ENCODE measurements at places on chromosomes 5 and 9.

DNA sequence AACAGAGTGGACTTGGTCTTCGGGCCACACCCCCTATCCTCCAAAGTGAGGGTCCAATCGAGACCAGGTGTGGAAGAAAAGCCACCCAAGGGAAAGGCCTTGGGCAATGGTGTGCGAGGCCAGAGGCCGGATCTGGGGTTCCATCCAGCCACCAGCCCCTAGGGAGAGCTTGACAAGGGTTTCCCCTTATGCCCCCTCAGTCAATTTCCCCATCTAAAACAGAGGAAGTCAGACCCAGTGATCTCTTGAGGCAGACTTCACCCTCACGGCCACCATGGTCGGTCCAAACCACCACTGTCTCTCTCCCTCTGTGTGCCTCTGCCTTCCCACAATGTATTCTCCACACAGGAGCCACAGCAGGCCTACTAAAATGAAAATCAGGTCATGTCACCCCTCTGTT, 82.9 kb downstream of the C5orf15 start:
- DNase-seq, result no peak

- DNase-seq, result no peak
These were observed 168.7 kb downstream of the XRCC4 start for GRCh38 chr5:83246071-83246470.

GRCh38 chr5:54537725-54538124, 20.2 kb downstream of the SNX18 start:
- DNase-seq, result no peak

GRCh38 chr5:120456006-120456405, 8.1 kb upstream of the PRR16 start:
- DNase-seq, result no peak

GRCh38 chr9:87667164-87667738, 58.7 kb upstream of the CTSL start:
- DNase-seq, result no peak

GRCh38 chr9:37976714-37977477, 73.0 kb upstream of the SLC25A51 start:
- DNase-seq, result no peak

- DNase-seq, result no peak
These were observed 30.4 kb downstream of the HMGCR start for GRCh38 chr5:75367401-75367800.

DNA sequence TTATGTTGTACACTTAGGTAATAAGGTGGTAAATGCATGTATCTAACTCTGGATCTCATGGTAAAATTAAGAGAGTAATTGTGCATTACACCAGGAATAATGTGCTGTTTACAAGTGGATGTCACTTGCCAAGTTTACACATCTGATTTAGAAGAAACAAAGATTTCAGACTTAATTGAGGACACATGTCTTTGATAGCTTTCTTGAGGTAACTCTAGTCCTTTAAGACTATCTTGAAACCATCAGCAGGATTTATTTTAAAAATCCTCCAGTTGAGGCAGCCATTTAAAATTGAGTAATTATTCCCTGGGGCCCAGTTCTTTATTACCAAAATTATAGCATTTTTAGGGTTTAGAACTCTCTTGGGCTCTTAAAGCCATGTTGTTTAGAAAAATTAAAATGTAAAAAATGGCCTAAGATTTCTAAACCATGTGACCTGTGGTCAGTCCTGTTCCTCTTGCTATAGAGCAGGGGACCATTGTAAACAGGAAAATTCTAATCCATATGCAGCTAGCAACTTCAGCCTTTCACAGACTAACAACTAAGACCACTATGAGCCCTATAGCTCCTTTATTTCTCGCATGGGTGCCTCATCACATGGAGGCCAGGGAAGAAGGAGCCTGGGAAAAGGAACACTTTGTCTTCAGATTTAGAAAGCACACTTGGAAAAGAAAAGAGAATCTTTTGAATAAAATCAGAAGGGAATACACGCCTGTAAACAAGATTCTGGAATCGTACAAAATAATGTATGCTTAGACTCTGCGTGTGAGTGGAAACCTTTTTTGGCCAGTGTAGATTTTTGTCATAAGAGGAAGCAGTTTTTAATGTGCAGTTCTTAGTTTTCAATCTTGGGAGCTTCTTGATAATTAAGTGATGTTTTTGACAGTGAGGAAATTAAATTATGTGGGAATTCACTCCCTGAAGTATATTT, 71.2 kb downstream of the ZSWIM6 start:
- no peak for DNase-seq

GRCh38 chr9:73683862-73684591, 532.4 kb downstream of the ANXA1 start:
- DNase-seq, result no peak

DNA sequence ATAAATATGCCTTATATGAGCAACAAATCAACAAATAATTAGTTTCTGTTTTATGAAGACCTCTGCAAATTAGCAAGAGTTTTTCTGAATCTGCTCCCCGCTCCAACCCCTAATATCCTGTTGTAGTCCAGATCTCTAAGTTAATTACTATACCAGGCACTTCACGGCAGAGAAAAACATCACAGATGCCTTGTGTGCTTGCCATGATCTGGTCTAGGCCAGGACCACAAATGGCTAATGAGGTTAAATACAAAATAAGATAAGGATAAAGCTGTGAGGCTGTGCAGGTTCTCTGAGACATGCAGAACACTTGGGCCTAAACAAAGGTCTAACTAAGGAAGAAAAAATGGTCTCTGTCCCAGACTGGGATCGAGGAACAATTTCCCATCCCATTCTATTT, 150.8 kb downstream of the SLIT3 start:
- DNase-seq, result no peak

- DNase-seq, result no peak
These were observed 205.1 kb downstream of the NTRK2 start for GRCh38 chr9:84874596-84874995.

- DNase-seq, result no peak
These were observed 86.3 kb downstream of the PRR16 start for GRCh38 chr5:120550358-120550757.

GRCh38 chr9:37464006-37464405, 1.2 kb downstream of the ZBTB5 start:
- DNase-seq, result no peak

DNA sequence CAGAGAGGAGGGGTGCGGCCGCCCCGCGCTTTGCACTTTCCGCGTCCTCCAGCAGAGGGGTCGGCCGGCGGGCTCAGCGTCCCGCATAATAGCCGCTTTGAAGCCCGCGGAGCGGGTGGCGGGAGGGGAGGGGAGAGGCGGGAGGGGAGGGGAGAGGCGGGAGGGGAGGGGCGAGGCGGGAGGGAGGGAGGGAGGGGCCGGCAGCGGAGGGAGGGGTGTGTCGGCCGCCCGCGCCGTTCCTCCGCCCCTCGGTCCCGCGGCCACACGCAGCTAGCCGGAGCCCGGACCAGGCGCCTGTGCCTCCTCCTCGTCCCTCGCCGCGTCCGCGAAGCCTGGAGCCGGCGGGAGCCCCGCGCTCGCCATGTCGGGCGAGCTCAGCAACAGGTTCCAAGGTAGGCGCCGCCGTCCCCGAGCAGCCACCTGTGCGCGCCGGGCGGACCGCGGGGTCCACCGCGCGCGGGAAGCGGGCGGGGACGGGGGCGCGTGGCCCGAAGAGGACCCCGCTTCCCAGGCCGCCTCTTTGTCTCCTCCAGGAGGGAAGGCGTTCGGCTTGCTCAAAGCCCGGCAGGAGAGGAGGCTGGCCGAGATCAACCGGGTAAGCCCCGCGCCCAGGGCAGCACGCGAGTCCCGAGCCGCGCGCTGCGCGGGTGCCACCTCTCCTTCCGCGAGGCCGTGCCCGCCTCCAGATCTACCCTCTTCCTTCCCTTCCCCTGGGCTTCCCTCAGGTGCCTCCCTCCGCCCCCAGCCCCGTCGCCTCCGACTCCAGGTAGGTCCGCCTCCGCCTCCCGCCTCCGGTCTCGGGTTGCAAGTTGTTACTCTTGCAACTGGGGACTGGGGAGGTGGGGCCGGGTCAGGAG, at the start of gene AIF1L:
TSS of gene AIF1L (plus strand) at position 263 of the 857 bp plus-strand sequence. CDS start at position 362, 99 bp downstream.
- no peak for DNase-seq

DNA sequence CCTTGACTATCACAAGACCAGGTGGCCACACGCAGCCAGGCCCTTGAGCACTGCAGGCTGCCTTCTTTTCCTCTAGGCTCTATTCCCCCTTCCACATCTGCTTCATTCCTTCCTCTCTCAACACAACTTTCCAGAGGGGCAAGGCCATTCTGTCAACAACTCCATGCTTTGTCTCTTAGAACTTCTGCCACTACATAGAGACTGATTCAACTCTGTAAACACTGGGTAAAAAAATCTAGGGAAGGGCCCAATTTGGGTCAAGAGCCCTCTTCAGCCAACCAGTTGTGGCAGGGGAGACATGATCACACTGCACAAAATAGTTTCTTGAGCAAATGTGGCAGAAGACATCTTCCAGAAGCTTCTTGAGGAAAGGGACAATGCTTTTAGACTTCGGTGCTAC, 55.6 kb downstream of the ATPSCKMT start:
- no peak for DNase-seq

DNA sequence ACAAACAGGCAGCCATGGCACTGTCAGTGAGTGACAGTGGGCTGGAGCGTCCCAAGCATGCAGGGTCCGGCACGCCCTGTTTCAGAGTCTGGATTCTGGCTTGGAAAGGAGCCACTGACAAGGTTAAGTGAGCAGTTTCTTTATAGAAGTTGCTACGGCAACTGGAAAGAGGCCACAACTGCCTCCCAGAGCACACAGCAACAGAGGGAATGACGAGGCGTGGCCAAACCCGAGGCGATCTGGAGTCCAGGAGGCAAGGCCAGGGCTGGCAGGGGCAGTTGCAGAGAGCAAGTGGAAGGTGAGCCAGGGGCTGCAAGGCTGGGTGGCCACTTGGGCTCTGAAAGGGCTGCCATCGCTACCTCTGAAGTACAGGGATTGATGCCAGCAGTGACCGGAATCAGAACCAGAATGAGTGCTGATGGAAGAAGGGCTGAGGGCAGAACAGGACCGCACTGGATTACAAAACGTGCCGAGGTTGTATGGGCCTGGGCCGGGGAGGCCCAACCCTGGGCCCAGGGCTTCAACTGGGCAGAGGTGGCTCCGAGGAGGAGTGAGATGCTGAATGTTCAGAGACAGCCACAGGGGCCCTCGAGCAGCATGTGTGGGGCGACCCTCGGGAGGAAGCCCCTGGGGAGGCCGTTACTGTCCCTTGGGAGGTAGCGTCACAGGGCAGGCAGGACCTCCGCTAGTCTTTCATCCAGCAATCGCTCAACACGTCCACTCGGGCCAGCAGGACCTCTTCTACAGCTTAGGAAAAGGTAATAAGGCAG, 4.6 kb downstream of the MRPL41 start:
- no peak for DNase-seq

GRCh38 chr9:109098171-109098959, 21.4 kb downstream of the TMEM245 start:
- no peak for DNase-seq

DNA sequence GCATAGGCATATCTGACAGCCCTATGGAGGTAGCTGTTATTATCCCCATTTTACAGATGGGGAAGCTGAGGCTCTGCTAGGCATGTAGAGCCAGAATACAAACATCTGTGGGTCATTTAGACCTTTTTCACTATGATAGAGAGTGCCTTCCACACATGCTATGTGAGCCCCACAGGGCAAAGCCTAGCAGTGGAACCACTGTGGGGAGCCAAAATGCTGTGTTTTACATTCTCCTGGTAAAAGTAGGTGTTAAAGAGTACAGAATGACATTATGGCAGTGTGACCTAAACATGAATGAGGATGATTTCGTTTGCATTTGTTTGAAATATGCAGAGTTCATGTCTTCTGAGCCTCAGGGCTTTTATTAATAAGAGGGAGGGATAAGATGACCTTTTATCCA, 265.2 kb downstream of the MAST4 start:
- DNase-seq, result no peak

DNA sequence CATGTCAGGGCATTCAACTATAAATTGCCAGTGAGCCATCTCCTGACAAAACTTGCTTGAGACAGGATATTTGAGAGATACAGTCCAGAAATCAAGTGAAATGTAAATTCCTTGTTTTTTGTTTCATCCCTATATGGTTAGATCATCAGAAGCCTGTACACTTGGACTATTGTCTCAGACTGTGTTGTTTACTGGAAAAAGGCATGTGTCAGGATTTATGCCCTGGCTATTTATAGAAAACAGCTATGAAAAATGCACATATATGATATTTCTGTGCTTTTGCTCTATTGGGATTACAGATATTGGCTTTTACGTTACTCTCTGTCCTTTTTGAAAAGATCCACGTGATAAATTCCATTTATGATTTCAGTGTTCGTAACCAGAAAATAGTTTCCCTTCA, 44.2 kb downstream of the IL31RA start:
- DNase-seq, result no peak

GRCh38 chr5:16082982-16083381, 96.6 kb downstream of the MARCHF11 start:
- no peak for DNase-seq

- no peak for DNase-seq
These were observed 632 bp upstream of the SPINK13 start for GRCh38 chr5:148267962-148268361.

- no peak for DNase-seq
These were observed 393.4 kb upstream of the IRX4 start for GRCh38 chr5:2276101-2276500.

GRCh38 chr5:37248970-37249814, at the start of gene CPLANE1:
CPLANE1 (minus strand) TSS chr5:37249376; CDS start chr5:37247698, 1,678 bp downstream.
- DNase-seq, result no peak

GRCh38 chr5:127891942-127892341, 188.8 kb downstream of the CCDC192 start:
- DNase-seq, result no peak

DNA sequence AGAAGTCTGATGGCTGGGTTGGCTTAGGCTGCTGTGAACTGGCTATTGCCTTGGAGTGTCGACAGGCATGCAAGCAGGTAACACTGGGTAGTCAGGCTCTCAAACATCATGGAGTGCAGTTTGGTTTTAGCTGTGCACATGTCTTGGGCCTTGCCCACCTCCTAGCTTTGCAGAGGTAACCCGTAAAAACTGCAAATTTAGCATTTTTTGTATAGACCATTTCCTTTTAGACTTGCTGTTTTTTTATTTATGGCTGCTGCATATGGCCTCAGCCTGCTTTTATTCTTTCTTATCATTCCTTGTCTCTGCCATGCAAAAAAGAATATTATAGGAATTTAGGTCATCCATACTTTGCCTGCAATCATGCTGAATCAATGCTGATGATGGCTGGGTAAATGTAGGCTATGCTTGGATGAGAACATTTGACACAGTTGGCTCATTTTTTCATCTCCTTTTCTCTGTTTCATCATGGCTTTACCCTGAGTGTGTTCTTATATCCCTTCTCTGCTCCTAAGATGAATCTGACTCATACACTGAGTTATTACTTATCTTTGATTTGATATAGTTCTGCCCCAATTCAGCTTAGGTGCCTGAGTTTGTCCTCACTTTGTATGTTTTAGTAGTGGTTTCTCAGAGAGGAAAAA, 27.2 kb downstream of the RECK start:
- no peak for DNase-seq

DNA sequence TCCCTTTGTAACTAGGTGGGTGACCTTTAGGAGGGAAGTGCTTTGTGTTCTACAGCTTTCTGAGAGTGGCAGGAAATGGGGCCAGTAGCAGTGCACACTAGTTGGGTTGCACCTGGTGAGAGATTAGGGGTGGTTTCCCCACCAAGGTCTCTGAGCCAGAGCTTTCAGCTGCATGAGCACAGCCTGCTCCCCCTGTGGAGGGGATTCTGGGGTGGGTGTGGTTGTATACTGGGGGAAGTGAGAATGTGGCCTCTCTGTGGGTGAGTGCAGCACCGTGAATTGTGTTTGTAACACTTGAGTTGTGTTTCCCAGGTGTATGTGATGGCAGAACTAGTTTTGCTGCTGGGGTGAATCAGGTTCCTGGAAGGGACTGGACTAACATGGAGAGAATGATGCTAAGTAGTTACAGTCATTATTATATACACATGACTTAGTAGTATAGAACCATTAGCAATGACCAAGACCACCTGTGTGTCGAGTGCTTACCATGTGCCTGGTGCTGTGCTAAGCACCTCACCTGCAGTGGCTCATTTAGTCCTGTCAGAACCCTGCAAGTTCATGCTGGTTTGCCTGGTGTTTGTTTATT, 11.8 kb upstream of the CXXC5 start:
- peak; percentile 30 for DNase-seq
